MM.1S (cell line): ENCODE measurements at places on chromosomes 1 and 21.

- no peak for DNase-seq
Measured at GRCh38 chr1:246404078-246404477, 103.0 kb downstream of the SMYD3 start.

DNA sequence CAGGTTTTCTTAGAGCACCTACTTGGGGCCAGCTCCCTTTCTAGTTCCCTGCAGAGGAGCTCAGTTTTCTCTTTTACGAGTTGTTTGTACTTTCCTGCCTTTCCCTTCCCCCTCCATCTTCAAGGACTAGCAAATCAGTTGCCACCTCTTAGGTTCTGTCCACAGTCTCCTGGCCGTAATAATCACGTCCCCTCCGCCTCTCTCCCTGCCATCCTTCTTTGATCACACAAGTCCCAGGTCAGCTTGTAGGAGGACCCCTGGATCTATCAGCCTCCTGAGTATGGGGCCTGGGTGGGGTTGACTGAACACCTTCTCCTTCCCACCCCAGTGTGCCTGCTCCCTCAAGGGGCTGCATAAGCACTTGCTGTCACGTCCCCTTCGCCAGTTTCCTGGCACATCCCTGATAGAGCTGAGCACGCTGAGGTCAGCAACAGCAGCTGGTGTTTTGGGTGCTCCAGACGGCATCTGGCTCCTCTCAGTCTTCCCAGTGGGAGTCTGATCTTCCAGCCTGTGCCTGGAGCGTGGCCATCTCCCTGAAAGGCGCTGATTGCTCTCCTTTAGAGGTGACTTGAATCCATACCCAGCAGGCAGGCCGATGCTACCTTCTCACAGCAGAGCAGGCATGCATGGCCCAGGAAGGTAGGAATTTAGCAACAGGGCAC lies 216.1 kb upstream of the TMEM51 start:
- no peak for DNase-seq

DNA sequence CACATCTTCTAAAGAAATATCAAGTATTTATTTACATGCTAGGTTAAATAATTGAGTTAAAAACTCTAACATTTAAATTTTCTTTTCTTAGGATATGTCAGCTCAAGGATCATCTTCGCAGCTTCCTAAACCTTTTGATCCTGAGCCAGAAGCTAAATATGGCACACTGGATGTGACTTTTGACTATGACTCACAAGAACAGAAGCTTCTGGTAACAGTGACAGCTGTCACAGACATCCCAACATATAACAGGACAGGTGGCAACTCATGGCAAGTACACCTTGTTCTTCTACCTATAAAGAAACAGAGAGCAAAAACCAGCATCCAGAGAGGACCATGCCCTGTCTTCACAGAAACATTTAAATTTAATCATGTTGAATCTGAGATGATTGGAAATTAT lies 132.7 kb upstream of the SERTAD4 start:
- peak; percentile 55 for DNase-seq

DNA sequence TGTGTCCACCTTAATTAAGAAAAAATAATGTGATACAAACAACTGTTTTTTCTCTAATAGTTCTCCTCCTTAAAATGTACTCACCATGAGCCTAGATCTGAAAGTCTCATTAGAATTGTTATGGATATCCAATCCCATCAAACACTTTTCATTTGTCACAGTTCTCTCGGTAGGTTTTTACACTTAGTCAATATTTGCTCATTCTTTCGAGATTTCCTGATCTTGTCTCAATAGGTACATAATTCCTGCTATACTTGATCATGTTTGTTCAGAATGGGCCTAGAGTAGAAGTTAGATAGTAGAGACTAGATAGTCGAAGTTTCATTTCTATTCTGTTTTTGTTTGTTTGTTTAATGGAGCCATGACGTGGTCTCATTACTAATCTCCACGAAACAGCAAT lies 2005.7 kb downstream of the NCAM2 start:
- DNase-seq: no peak

DNA sequence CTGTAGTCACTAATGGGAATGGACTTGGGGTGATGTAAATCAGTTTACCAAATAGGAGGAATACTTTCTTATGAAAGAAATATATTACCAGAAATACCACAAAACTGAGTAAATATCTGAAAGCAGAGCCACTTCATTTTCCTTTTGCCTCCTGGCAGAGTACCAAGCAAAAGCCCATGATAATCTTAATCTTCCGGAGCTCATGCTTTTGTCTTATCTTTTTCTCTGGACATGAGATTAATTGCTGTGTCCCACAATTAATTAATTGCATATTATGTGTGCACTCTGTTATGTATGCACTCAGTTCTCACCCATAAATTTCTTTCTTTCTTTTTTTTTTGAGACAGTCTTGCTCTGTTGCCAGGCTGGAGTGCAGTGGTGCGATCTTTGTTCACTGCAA lies 94.1 kb upstream of the PDE4B start:
- no peak for DNase-seq

DNA sequence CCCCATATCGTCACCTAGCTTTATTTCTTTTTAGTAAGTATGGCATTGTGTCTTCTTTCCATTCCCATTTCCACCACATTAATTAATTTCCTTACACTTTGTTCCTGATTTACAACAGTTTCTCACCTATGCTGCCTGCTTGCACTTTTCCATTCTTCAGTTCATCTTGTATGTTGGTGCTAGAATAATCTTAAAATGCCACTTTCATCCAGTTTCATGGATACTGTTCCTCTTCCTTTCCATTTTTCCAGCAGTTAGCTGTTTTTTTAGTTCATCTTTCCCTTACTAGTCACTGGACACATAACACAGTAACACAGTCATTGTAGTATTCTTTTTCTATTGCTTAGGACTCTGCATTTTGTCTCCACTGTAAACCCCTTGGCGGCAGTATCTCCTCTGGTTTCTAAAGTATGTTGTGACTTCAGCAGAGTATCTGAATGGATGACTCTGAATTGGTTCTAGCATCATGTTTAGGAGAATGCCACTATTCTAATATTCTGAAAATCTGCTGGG lies 2.1 kb downstream of the CDC7 start:
- DNase-seq: no peak

DNA sequence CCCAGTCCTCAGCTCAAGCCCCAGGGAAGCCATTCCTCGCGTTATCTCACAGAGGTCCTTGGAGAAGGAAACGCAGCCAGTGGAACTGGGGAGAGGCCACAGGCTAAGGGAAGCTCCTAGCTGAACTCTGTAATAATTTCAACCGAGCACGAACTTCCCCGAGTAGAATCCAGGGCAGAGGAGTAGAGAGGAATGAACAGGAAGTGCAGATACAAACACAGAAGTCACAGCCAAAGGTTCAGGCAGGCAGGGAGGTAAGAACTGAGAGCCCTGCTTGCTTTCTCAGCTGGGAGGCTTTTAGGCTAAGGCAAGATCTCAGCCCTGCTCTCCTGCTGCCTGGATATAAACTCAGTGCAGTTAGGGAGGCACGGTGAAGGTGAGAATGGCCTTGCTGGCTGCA lies 23.7 kb downstream of the WARS2 start:
- DNase-seq: no peak

- peak; percentile 44 for DNase-seq
Measured at GRCh38 chr1:26733982-26734381, 38.2 kb downstream of the ARID1A start.

- DNase-seq: no peak
Measured at GRCh38 chr1:60036856-60037460, 36.6 kb downstream of the C1orf87 start.

DNA sequence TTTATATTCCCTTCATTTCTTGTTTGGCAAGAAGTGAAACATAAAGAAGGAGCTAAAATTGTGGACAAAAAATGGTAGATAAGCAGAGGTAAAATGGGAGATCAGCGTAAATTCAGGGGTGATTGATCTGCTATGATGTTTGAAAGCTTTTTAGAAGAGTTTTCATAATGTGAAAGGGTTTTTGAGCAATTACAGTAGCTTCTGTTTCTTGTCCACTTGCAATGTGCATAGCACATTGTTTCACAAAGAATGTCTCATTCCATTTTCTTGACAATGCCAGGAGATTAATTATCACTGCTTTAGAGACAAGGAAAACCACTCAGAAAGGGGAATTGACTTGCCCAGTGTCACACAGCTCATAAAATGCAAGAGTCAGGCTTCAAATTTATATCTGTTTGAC lies 65.9 kb upstream of the PLPPR4 start:
- DNase-seq: no peak

DNA sequence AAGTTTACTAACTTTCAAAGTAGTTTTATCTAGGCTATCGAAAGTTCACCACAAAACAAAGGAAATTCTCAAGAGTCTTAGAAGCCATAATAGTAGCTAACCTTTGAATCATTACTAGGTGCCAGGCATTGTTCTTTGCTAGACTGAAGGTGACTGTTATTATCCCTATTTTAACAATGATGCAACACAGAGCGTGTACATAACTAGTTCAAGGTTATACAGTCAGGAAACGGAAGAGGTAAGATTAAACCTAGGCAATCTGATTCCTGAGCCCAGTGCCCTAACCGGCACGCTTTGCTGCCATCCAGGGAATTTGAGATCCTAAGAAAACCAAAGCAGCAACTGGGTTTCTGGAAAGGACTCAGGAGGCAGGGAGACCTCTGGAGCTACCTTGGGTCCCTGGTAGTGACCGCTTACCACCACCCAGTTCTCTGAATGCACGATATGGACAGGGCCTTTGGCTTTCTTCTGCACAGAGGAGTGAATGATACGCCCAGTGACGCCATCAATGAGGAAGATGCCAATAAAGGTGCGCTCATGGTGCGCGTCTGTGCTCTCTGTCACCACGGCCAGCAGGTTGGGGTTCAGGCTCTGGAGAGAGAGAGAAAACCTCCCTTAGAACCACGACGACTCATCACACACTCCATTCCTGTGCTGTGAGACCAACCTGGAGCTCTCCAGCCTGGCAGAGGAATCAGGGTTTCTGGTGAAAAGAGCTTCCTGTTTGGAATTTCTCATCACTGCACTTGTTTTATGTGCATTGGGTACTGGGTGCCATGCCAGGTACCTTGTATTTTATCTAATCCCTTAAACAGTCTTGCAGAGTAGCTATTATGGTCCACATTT lies 13.1 kb upstream of the UBR4 start:
- no peak for DNase-seq

GRCh38 chr1:39272798-39273469 lies 68.4 kb downstream of the MACF1 start:
- DNase-seq: no peak

DNA sequence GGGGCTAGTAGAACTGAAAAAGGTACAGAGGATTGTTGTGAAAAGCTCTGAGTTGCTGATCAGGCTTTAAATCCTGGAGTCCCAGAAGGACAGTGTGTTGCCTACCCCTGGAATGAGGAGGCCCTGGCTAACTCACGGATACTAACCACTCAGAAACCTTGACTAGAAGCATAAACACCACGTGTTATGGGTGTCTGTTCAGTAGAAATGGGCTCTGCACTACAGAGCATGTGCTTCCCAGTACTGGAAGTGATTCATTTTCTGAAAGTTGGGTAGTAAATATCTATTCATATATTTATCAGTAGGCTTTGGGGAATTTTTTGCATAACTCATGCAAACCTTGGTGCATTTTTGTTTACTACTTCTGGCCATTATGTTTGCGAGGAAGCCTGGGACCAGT lies 15.1 kb upstream of the CLCA1 start:
- no peak for DNase-seq

GRCh38 chr21:42403611-42404231 lies at the start of gene UBASH3A:
TSS of gene UBASH3A (plus strand) at chr21:42403902. CDS start at chr21:42403946, 44 bp downstream.
- no peak for DNase-seq

- DNase-seq: no peak
Measured at GRCh38 chr1:93348104-93348728, 2.5 kb downstream of the DR1 start.

GRCh38 chr1:177848577-177848976 lies 121.3 kb downstream of the SEC16B start:
- no peak for DNase-seq

GRCh38 chr1:161676958-161677689 lies 14.2 kb downstream of the FCGR2B start:
- DNase-seq: no peak

GRCh38 chr1:67216401-67216800 lies 50.1 kb downstream of the IL23R start:
- no peak for DNase-seq

DNA sequence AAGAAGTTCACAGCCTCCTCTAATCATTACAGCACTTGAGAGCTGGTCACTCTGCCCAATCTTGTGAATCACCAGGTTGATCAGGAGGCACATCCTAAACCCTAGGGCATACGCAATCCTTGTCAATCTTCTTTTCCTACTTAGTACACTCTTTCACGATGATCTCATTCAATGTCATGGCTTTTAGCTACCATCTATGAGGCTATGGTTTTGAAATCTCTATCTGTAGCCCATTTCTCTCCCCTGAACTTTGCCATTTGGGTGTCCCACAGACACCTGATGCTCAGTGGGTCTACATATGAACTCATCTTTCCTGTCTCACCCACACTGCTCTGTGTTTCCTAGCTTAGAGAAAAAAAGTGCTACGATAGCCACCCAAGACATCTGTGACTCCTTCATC lies 1.9 kb upstream of the MED18 start:
- no peak for DNase-seq

- no peak for DNase-seq
Measured at GRCh38 chr21:34204481-34205439, 131.4 kb downstream of the MRPS6 start.

- peak; percentile 81 for DNase-seq
Measured at GRCh38 chr1:235160383-235160956, 580 bp downstream of the RBM34 start.

GRCh38 chr1:203797216-203797615 lies 1.8 kb downstream of the ZBED6 start:
- DNase-seq: no peak

GRCh38 chr1:207946756-207947155 lies 35.8 kb upstream of the CD34 start:
- no peak for DNase-seq

- DNase-seq: no peak
Measured at GRCh38 chr1:14871218-14871970, 272.9 kb downstream of the KAZN start.

DNA sequence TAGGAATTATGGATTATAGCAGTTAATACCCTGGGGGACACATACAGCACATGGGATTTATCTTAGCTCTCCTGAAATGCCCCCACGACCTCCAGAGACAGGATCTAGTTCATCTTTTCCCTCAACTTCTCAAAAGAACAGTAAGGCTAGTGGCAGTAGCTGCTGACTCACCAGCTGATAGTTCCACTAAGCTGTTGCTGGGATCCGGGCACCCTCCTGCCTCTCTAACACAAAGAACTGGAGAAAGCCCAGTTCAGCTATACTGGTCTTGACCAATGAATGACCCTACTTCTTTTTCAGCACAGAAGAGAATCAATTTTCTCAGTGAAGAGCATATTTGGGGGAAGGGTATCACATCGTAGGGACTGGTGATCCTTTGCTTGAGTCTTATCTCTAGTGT lies 84.1 kb downstream of the PGBD5 start:
- no peak for DNase-seq

GRCh38 chr1:220880726-220881506 lies 1.7 kb downstream of the HLX start:
- DNase-seq: no peak

DNA sequence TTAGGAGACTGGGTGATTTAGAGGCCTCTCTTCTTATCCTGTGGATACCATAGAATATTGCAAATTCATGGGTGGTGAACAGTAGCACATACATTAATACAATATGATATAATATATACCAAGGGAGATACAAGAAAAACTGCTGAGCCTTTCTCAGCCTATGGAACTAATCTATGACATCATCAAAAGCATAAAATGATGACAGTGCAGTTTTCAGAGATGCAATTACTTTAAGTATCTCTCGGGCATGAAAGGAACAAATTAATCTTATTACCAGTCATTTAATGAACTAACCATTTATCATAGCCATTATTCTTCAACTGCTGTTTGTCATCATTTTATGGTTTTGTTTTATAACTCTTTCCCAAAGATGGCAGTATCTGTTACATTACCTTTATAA lies 3.5 kb downstream of the CHODL start:
- DNase-seq: no peak

GRCh38 chr21:32930673-32931072 lies 95.1 kb upstream of the OLIG2 start:
- DNase-seq: no peak
